ENCODE measurements at places on chromosomes 2 and 18.
A peak's percentile ranks its signal among the peaks of the same experiment; 100 is the strongest.

DNA sequence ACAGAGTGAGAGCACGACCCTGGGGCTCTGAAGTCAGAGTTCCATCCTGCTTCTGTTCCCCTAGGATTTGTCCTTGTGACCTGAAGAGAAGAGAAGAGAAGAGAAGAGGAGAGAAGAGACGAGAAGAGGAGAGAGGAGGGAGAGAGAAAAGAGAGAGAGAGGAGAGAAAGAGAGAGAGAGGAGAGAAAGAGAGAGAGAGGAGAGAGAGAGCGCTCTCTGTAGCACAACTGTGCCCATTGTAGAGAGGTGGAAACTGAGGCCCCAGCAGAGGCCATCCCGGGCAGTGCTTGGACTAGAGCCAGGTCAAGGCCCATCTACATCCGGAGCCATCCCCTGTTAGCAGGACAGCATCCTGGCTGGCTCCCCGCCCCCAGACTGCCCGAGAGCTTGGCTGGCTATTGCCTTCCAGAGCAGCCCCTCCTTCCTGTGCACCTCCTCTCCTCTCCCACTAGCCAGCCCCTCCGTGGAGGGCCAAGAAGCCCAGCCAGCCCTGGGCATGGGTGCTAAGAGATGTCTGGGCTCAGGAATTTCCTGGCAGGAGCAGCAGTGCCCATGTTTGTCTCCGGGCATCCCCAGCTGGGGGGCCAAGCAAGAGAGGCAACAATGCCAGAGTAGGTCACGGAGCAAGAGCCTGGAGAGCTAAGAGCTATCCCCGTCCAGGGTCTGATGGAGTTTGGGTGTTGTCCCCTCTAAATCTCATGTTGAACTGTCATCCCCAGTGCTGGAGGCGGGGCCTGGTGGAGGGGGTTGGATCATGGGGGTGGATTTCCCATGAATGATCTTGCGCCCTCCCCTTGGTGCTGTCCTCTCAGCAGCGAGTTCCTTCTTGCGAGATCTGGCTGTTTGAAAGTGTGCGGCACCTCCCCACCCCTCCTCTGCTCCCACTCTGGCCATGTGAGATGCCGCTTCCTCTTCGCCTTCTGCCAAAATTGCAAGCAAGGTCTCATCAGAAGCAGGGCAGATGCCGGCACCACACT, 18.2 kb upstream of the GPR55 start:
- no peak for DNase-seq

DNA sequence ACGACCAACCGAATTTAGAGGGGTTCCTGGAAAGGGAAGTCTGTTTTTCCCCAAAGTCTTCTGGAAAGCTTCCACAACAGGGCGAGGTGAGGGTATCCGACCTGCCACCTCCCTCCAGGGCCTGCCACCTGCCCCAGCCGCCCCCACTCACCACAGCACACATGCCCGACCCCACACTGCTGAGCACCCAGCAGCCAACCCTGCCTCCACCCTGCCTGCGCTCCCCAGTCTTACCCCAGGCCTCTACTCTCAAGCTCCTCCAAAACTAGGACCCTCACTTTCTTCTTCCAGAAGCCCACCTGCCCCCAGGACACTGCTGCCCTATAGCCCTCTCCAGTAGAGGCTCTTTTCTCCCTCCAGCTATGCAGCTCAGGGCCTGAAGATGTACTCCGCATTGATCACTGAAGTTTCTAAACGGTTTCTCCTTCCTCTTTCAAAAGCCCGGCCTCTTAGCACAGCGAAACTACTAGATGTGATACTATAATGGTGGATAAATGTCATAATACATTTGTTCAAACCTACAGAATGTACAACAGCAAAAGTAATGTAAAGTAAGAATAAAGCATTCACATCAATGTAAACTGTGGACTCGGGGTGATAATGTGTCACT, 128.8 kb upstream of the SLC1A4 start:
- no peak for DNase-seq

GRCh38 chr2:151953467-151953866, 125.2 kb upstream of the ARL5A start:
- no peak for DNase-seq

- DNase-seq: no peak
These were observed 250.7 kb downstream of the VAPA start for GRCh38 chr18:10164271-10165071.

- no peak for DNase-seq
These were observed 213.0 kb downstream of the TMEM247 start for GRCh38 chr2:46692316-46692715.

DNA sequence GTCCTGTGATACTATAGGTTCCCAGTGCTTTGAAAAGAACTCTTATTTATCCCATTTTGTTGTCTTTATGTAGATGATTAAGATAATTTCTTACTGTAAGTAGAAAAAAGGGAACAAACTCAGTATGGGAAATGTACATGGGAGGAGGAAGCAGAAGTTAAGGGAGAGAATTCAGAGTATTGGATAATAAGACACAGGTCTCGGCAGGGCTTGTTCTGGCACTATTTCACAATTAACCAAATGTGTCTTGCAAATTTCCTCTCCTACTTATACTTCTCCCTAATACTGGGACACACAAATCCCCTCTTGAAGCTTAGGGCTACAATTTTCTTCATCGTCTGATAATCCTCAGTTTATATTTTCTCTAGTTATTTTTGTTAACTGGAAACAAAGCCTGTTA, 744.0 kb downstream of the ADCYAP1 start:
- DNase-seq: no peak

DNA sequence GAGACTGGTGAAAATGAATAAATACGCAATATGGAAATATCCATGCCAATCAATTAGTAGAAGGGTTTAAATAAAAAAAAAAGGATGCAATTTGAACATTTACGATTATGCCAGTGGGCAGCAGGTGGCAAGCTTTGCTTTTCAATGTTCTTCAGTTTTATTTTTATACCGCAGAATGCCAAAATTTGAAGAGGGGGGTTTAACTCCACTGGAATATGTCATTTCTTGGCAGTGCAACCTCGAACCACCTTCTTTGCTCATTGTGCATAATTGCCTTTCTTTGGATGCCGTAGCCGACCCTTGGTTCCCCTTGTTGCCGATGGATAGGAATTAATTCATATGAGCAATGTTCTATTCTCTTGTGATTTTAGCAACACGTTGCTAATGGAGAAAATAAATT, 88.0 kb downstream of the LTBP1 start:
- DNase-seq: peak; percentile 34

- DNase-seq: no peak
These were observed 4.2 kb downstream of the RNF152 start for GRCh38 chr18:61888622-61889021.

- DNase-seq: no peak
These were observed 13.5 kb upstream of the DARS1 start for GRCh38 chr2:135998879-135999278.

DNA sequence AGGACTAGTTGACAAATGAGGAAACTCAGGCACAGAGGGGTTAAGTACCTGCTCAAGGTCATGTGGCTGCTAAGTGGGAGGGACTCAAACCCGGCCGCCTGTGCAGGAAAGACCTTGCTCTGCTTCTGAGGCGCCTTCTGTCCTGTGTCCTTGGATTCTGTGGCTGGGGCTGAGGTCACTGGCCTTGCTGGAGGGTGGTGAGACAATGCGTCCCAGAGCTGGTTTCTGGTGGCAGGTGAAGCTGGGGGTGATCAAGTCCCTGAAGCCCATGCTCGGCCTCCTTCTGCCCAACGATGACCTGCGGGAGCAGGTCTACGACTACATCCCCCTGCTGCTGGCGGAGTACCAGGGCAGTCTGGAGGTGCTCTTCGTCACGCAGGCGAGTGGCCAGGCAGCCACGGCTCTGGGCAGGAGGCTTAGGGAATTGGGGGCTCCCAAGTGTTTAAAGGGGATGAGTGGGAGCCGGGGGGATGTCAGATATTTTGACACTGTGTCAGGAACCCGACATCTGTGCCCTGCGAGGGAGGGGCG, 16.1 kb downstream of the MROH2A start:
- no peak for DNase-seq

DNA sequence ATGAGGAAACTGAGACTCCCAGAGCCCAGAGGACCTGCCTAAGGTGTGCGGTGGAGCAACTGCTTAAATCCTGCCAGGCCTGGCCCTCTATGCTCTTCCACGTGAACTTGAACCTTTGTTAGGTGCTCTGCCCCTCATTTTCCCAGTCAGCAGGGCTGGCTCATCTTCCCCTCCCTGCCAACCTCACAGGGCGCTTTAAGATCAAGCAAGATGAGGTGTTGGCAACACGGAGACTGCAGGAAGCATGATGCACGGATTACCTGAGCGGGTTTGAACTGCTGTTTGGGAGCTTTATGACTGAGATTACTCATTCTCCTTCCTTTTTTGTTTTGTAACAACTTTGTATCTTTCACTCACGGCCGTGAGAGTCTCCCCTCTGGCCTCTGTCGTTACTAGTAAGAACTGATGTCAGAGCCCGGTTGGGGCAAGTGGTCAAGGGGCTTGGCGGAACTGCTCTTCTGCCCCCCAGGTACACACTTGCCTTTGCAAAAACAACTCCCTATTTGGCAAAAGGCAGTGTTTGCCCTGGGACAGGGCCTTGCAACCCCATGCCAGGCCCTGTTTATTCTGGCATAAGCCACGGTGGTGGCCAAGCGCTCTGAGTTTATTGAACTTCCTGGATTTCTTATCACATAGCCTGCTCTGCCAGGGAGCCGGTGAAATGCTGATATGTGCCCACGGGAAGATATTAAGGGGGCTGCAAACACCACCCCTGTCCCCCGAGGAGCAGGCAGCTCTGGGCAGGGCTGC, 127.8 kb downstream of the INHBB start:
- DNase-seq: peak; percentile 14

GRCh38 chr2:12196495-12196894, 450.1 kb downstream of the LPIN1 start:
- DNase-seq: no peak

DNA sequence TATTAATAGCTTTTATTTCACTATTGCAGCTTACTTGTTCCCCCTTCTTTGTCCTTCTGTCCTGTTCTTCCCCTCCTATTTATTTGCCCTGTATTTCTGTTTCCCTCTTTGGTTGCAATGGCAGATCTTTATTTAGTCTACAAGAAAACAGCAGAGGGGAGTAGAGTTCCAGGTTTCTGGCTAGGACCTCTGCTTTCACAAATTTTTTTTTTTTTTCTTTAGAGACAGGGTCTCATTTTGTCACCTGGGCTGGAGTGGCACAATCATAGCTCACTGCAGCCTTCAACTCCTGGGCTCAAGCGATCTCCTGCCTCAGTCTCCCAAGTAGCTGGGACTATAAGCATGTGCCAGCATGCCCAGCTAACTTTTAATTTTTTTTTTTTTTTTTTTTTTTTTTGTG, 188.1 kb upstream of the SPRED2 start:
- no peak for DNase-seq

DNA sequence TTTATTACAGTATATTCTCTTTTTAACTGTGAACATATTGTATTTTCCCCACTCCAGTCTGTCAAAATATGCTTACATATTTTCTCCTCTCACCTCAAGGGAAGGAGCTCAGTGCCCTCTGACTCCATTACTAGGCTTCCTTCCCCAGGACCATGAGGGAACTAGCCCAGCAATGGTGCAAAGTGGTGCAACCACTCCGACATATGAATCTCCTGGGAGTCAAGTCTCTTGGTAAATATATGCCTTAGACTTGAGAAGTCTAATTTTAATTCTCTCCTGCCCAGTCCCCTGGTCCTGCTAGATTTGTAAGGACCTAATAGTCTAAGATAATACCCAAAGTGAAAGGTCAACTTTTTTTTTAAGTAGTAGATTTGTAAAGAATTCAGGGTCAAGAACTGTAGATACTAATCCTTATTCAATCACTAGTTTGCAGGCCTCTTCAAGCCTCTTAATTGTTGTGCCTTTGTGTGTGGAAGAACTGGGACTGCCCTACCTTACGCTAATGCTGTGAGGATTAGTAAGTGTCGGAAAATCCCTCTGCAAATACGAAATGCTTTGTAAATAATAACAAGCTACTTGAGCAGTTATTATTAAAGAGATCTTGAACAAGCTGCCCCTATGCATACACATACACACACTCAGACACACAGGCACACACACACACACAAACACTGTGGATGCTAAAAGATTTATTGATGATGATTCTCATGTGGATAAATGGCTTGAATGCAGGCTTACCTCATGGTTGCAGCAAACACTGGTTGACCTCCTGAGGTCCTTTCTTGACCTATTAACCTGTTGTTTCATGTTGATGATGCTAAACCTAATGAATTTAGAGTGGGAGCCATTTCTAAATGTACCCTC, 251.2 kb upstream of the PARD3B start:
- DNase-seq: no peak

- DNase-seq: no peak
These were observed 365.1 kb upstream of the ETAA1 start for GRCh38 chr2:67032076-67032475.

DNA sequence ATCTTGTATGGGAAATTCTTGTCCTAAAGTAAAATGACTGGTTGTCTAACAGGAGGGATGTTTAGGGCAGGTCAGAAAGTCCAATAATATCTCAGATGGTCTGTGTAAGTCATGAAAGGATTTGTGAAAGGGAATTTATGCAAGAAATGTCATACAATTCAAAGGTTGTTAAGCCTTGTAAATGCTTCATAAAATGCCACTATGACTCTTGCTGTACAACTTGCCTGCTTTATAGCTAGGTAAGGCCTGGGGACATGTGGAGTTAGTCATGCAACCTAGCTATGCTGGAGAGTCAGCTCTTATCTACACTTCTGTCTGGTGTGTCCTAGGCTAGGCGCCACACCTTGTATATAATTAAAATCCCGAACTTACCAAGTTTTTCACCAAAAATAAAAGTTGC, 36.9 kb upstream of the VWA3B start:
- DNase-seq: no peak

DNA sequence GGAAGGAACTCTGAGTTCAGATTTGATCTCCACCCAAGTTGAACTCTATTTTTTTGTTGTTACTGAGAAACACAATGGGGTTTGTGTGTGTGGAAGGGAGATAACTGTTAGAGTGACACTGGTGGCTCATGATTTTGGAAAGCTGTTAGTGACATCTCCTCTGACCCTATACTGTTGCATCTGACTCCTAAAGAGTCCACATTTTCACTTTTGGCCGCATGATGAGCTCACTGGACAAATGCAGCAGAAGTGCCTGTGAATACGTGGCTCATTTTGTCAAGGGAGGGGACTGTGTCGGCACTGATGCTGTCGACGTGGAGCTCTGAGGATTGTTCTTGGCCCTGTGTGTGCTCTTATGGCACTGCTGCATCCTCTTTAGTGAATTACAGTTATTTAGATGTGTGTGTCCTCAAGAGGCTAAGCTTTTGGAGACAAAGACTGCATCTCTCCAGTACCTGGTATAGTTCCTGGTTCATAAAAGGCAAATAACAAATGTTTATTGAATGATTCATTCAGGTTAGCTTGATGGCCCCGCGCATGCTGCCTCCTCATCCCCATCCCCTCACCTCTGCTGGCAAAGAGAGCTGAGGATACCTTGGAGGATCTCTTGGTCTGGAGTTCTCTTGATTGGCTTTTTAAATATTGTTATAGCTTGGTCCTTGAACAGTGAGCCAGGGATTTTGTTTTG, 135.4 kb downstream of the PHLPP1 start:
- DNase-seq: no peak

GRCh38 chr2:28484835-28485234, 11.0 kb upstream of the PLB1 start:
- no peak for DNase-seq

DNA sequence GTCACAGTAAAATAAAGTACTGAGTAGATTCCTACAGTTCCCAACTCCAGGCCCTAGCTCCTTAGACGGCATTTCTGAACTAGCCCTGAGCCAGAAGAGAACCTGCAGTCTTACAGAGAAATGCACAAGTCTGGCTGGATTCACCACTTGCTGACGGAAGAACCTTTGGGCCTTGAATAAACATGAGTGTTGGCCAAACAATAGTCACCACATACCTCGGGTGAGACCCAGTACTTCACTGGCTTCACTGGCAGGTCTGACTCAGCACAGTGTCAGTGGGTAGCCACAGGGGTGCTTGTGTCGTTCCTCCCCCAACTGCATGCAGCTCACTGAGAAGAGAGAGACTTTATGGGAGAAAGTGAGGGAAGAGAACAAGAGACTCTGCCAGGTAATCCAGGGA, 88.9 kb downstream of the TMEM185B start:
- no peak for DNase-seq
